ENCODE measurements at places on chromosomes 1 and 21. TPM values are rescaled to one million over a fixed set of nuclear protein-coding genes. Genes with fewer than 3 reads are reported as not detected.

Gene LSM10
- total RNA-seq = 49.5 TPM

Gene TUFT1
- 20.2 TPM for total RNA-seq

Gene CASQ2
- not detected for total RNA-seq

- DNase-seq = no peak
Measured at GRCh38 chr1:157269656-157270375, 131.6 kb upstream of the ETV3 start.

- no peak for DNase-seq
Measured at GRCh38 chr1:223792046-223792445, 53.7 kb downstream of the TP53BP2 start.
